C1 segment of cervical spinal cord (tissue), 14 donors: ENCODE measurements at places on chromosomes 1 and 21.

DNA sequence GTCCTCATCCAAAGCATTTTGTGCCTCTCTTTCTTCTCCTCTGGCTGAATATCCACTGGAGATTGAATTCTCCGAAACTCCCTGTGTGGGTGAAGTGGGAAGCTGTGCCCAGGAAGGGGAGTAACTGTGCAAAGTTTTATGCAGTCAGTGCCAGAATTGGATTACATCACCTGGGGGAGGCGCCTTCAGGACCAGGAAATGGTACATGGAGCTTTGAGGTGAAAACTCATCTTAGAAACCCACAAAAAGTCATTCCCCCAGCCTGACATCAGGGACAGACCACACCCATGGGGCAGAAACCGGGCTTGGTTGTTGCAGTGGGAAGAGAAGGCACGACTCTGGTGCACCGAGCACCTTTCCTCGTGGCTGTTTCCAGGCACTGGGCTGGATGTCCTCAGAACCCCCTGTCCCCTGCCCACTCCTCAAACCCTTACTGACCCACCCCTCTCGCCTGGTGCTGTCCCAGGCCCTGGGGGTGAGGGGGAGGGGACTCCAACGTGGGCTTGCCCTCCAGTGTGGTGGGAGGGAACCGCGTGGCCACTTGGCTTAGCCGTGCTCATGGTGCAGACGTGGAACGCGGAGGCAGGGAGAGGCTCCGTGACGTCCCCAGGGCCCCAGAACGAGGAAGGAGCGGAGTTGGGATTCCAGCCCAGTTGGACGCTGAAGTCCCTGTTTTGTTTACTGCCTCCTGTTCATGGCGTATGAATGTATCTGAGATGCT lies 15.7 kb downstream of the TFF3 start:
- DNase-seq, result no peak

DNA sequence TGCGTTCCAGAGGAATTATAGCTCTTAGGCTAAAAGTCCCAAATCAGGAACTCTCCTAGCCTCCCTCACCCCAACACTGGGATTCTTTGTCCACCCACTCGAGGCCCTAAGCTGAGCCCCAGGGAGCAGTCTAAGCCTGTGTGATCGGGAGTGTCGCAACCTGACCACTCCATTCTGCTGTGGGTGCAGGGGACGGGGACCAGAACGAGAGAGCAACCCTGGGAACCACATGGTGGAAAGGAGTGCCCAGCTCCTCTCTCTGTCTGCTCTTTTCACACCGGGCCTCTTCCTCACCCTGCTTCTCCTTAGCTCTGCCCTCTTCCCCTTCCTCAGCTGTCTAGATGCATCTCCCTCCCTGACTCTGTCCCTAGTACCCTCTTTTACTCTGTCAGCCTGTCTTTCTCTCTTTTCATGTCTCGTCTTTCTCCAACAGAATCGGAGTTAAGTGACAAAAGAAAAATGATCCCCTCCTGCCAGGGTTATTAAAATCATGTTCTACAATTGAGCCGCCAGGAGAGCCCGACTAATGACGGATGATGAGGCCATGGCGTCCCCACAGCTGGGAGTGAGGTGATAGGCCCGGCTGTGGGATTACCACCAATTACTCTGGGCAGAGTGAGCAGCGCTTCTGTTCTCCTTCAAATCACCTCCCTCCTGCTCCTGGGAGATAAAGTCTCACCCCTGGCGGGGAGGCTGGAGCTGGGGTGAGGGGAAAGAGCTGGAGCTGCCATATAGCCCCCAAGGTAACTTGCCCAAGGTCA lies 34.5 kb upstream of the CSF3R start:
- DNase-seq, result no peak

- no peak for DNase-seq
Observed at GRCh38 chr1:241250465-241250864, 106.5 kb downstream of the RGS7 start.

DNA sequence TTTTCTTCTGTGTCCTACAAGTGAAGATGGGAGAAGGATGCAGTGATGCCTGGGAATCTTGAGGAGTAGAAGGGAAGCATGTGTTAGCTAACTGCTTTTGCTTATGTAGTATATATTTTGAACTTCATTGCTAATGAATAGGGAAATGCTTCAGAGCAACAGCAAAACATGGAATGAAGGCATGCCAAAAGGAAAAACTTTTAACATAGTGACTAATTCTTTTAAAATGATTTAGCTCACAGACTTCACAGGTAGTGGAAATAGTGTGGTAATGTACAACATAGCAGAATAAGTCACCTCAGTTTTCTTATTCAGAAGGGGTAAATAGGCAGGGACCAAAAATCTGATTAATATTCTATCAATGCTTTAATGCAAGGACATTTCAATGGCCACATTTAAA lies 95.5 kb downstream of the LYPLAL1 start:
- DNase-seq, result no peak

DNA sequence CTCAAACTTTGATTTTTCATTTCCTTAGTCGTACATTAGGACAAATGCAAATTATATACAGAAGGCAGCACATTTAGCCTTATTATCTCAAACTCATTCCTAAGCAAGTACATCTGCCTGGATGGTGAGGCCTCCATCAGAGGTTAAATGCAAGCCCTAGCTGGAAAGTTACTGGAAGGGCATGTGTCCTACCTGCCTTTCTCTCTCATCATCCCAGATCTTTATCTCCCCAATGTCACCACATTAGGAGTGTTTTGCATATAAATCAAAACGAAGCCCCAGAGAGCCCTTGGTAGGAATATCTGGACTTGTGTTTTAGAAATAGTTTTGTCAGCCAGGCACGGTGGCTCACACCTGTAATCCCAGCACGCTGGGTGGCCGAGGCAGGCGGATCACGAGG lies 35.0 kb downstream of the APP start:
- no peak for DNase-seq

DNA sequence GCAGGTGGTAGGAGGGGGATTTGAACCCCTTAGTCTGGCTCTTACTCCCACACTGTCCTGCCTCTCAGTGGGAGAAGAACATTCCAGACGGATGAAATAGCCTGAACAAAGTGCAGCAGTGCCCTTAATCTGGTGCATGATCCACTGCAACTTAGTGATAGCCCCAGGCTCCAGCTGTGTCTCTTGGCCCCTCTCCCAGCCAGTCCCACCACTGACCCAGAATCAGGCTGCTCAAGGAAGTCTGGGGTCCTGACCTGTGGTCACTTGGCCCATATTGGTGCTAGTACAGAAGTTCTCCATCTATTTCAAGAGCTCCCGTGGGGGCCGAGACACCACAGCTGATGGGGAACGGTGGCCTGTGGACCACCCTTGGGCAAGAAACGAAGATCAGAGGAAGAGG lies 255.0 kb downstream of the KAZN start:
- no peak for DNase-seq

- no peak for DNase-seq
Observed at GRCh38 chr1:94651076-94651475, 109.5 kb upstream of the F3 start.

DNA sequence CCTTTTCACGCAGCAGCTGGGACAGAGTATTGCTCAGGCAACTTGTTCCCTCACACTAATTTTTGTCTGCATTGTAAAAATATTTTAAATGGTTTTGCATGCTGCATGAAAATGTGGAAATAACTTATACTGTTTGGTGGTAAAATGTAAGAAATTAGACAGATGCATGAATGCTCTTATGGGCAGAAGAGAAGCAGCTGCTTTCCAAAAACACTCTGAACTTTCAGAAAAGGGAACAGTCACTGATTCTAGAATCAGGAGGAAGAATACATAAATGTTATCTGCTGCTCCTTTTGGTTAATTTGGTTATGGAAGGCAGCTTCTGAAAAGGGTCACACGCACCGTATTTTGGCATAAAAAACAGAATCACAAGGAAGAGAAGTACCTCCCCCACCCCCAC lies 87.0 kb upstream of the RUNX1 start:
- no peak for DNase-seq

DNA sequence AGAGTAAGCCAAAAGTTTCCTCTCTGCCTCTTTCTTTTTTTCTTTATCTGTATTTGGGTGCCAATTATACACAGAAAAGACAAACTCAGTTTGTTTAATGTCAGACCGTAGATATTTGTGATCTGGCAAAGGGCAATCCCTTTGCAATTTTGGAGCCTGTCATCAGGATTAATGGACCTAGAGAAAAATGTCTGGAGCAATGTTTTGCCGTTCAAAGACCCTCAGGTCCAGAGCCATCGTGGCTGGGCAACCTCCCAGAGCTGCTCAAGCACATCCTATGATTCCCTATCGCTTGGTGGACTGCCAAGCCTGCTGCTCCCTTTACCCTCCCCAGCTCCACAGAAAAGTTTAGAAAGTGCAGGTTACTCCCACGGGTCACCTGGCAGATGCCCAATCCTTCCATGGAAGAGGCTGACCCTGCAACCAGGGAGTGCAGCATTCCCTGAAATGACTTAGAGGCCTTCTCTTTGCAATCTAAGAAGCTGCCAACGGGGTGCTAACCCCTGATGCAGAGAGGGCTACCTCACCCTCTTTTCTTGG lies 112.5 kb upstream of the NGF start:
- no peak for DNase-seq

DNA sequence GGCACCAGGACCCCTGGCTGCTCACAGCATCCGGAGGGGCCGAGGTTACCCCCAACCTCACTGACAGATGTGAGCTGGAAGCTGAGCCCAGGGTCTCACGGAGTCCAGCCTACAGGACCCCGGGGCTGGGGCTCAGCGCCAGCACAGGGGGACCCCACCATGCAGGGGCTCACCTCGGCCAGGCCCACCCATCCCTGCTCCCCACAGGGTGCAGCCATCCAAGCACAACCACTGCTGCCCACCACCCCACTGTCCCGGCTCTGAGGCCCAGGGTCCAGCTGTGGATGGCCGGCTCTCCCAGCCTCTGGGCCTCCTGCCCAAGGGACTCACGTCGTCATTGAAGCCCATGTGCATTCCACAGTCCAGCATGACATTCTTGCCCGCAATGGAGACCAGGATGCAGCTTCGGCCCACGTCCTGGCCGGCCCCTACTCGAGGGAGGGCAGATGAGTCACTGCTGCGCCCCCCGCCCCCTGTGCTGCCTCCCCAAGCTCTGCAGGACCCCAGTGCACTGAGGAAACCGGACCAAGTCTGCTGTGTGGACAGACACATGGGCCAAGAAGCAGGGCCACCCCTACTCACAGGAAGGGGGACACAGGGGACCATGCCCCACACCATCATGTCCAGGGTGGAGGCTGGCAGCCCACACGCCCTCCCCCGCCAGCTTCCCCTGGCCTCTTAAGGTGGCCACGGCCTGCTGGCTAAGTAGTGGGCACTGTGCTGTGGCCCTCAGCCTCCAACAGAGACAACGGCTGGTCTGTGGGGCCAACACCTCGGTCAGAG lies 3.6 kb downstream of the INTS11 start:
- no peak for DNase-seq

DNA sequence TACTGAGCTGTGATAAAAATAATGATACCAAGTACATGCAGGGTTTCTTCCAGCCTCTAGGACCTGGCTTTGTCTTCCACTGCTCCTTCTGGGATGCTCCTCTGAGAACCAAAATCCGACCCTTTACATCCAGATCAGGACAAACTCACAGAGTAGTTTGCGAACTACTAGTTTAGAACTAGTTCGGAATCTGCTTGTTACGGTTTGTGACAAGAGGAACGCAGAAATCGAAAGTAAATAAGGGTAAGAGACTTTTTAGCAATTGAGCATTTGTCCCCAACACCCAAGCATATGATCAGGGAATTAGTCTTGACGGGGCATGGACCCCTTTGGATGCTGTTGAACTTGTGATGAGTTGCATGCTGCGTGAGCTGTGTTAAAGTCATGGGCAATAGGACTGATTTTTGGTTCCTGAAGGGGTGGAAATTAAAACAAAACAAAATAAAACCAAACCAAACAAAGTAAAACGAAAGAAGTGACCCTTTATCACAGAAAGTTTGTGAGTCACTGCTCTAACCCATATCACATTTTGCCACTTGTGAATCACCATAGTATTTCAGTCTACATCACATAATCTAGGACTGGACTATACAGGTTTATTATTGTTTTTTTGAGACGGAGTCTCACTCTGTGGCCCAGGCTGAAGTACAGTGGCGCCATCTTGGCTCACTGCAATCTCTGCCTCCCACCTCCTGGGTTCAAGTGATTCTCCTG lies 35.7 kb upstream of the ERRFI1 start:
- DNase-seq, result no peak

GRCh38 chr1:18883636-18884418 lies 18.5 kb downstream of the ALDH4A1 start:
- peak; percentile 23 for DNase-seq

DNA sequence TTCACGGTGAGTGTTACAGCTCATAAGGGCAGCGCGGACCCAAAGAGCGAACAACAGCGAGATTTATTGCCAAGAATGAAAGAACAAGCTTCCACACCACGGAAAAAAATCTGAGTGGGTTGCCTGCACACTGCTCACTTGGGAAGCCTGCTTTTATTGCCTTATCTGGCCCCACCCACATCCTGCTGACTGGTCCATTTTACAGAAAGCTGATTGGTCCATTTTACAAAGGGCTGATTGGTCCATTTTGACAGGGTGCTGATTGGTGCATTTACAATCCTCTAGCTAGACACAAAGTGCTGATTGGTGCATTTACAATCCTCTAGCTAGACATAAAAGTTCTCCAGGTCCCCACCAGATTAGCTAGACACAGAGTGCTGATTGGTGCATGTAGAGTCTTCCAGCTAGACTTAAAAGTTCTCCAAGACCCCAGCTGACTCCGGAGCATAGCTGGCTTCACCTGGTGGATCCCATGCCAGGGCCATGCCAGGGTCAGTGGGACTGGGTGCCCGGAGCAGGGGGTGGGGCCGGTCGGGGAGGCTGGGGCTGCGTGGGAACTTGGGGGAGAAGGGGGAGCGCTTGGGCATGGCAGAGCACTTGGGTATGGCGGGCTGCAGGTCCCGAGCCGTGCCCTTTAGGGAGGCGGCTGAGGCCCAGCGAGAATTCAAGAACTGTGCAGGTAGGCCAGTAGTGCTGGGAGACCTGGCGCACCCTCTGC lies 75.4 kb upstream of the ATP1A1 start:
- no peak for DNase-seq

DNA sequence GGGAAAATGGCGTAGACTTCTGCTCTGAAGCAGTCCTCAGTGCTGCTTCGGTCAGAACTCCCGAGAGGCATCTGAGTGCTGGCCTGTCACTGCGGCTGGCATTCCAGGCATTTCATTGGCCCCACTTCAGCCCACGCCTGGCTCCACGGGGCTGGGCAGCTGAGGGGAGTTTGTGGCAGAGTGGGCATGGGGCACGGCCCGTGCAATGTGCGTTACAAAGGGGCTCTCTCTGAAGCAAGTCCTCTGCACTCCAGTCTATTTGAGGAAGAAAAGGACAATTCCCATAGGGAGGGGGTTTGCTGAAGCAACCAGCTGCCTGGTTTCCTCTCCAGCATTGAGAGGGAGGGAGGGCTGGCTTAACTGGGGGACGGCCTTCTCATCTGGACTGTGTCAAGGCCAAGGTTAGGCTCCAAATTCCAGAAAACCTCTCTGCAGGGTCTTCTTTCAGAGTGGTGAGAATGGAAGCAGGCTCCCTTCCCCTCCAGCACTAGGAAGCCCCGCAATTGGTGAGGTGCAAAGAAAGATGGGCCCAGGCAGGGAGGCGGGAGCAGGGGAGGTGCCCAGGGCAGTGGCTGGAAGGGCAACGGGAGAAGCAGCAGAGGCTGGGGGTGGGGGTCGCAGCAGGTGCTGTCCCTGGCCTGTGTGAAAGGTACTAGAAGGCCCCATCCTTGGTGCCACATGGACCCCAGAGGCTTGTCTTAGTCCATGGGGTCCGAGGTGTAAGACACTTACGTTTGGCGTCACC lies 21.1 kb upstream of the GPR157 start:
- no peak for DNase-seq

GRCh38 chr1:199007423-199007822 lies 368.6 kb downstream of the PTPRC start:
- no peak for DNase-seq
